Fibroblast of gingiva (primary cell): ENCODE measurements at places on chromosomes 4 and X.

DNA sequence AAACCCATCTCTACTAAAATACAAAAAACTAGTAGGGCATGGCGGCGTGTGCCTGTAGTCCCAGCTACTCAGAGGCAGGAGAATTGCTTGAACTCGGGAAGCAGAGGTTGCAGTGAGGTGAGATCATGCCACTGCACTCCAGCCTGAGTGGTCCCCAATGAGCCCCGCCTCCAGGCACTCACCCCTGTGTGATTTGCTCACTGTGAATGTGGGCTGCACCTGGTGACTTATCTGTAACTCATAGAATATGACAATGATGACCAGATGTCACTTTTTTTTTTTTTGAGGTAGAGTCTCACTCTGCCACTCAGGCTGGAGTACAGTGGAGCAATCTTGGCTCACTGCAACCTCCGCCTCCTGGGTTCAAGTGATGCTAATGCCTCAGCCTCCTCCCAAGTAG, 49.0 kb upstream of the HOPX start:
- no peak for DNase-seq

DNA sequence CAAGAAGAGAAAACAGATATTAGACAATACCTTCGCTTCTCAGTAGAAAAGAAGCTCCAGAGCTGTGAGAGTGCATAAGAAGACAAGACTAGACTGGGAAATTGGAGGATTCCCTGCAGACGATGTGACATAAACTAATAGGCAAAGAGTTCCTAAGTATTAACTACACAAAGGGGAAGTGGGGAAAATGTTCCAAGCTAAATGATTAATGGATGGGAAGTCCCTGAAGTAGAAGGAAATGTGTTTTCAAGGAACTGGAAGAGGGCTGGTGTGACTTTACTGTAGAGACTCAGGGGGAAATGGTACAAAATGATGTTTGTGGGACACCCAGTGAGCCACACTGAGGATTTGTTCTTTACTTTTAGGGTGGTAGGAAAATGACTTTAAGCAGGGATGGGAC, 69.7 kb upstream of the DCLK2 start:
- no peak for DNase-seq

DNA sequence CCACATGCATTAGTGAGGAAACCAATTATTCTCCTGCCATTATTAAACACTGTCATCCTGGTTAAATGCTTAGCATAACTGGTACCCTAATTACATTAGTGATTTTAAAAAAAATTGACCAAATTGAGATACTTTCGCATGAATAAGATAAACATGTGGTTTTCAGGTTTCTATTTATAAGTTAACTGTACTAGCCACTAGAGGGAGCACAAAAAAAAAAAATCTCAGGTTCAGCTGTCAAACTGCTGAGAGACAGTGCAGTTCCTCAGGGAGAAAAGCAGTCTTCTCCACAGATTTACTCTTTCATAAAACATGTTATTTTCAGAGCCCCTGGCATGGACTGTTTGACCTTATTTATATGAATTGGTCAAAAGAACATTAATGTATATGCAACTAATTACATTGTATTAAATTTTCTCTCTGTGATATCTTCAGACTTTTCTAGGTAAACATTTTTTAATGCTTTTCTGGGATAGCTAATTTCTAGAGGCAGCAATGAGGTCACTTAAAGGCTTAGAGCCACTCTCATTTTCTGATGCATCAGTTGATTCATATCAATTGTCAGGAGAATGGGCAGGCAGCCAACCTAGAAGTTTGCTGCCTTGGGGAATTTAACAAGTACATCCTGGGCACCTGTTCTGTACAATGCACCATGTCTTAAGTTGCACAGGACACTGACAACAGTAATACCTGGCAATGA, 167.5 kb downstream of the CDS1 start:
- peak; percentile 40 for DNase-seq

- DNase-seq: peak; percentile 78
These were observed 70.9 kb upstream of the CBR4 start for GRCh38 chr4:169080981-169081380.

GRCh38 chr4:7356667-7357310, 77.9 kb downstream of the PSAPL1 start:
- DNase-seq: no peak

GRCh38 chr4:3384391-3384770, 57.4 kb upstream of the HGFAC start:
- DNase-seq: no peak

DNA sequence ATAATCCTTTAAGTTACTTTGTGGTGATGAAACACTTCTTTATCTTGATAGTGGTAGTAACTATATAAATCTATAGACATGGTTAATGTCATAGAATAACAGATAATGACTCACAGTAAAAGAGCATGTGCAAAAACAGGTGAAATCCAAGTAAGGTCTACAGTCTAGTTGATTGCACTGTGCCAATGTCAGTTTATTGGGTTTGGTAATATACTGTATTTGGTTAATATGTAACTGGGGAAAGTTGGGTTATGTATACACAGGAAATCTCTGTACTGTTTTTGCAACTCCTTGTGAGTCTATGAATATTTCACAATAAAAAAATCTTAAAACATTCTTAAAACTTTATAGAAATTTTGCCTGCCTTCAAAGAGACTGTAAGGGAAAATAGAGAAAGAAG, 1067.6 kb upstream of the FTHL17 start:
- no peak for DNase-seq

DNA sequence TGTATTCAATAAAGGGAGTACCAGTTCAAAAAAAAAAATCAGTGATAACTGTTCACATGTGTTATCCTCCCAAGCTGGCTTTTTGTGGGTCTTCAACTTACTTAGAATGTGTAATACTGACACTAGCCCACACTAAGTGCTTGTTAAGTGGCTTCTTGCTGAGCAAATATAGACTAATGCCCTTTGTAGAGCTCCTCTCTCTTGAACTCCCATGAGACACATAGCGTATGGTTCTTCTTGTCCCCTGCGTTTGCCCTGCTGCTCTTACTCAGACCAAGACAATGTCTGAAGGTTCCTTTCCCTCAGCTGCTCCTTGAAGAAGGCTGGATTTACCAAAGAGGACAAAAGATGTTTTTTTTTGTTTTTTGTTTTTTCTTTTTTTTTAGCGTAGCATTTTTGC, 110.9 kb downstream of the FRAS1 start:
- DNase-seq: no peak

GRCh38 chr4:147052361-147052760, 106.7 kb upstream of the TTC29 start:
- no peak for DNase-seq

DNA sequence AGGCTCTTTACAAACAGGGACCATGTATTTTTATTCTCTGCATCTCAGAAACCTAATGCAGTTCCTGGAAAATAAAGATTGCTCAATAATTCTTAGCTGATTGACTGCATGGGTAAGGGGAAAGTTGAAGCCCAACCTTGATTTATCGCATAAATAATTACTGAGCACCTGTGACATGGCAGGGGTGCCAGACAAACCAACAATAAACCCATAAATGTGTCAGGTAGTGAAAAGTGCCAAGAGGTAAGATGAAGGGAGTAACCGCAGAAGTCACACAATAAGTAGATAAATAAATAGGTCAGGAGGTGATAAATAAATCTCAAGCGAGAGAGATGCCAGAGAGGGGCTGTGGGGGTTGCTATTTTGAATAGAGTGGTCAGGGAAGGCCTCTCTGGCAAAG, 20.1 kb upstream of the AP1S2 start:
- DNase-seq: no peak

DNA sequence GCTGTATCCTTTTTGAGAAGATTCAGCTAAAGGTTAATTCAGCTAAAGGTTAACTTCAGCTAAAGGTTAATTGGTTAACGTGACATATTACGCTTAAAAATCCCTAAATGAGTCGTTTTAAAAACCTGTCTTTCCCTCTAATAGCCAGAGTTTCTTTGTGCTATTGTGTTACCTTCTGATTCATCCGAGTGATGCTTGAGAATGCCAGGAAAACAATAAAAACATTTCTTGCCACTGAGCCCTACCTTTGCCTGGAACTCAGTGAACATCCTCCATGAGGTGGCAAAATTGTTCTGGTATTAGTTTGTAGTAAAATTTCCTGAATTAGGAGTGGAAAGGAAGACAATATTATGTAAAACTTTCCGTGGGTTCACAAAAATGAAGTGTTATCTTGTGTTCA, 13.7 kb upstream of the TMPRSS11E start:
- DNase-seq: no peak

DNA sequence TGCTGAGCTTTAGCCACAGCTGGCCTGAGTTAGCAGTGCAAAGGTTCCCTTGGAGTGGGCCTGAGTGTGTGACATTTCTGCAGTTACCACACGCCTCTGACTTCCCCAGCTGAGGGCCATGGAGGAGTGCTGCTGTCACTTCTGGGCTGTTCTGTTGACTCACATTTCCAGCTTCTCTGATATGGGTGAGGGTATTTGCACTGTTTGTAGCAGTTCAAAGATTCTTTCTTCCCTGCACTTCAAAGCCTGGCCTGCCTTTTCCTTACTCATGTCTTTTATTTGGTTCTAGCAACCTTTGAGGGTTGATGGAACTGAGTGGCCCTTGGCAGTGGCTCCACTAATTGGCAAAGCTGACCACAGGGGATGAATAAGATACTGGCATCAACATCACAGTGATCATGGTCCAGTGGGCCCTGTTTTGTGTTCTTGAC, 26.4 kb upstream of the SCML1 start:
- peak; percentile 35 for DNase-seq

DNA sequence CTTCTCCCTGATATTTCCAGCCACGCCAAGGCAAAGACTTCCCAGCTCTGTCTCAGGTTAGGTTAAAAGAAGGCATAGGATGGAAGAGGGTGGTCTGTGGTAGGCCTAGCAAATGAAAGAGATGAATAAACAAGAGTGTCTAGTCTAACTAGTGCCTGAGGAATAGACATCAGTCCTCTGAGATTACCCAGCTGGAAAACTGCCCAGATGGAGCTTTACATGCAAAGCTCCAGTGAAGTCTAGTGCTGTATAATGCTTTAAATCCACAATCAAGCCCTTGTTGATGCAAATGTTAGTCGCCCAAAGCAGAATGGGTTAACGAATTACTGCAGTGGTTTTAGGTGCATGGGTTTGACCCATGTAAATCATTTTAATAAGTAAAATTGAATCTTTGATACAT, 24.8 kb upstream of the GUCY1B1 start:
- peak; percentile 12 for DNase-seq

- DNase-seq: no peak
These were observed 229.1 kb upstream of the FAT1 start for GRCh38 chr4:186952709-186953108.

DNA sequence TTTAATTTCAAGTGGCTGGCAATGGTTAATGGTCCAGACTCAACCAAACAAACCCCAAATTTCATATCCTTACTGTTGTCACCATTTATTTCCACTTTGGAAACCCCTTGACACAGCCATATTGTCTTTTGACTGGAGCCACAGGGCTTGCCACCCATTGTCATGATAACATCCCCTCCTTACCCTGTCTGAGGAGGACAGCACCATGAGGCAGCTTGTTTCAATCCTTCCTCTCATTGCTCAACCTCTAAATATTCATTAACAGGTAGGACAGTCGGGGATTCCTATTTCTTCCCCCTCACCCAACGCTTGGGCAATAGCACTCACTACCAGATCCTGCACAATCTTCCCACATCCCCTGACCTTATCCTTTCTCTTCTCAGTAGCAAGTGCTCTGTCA, 92.1 kb downstream of the CEP135 start:
- no peak for DNase-seq

DNA sequence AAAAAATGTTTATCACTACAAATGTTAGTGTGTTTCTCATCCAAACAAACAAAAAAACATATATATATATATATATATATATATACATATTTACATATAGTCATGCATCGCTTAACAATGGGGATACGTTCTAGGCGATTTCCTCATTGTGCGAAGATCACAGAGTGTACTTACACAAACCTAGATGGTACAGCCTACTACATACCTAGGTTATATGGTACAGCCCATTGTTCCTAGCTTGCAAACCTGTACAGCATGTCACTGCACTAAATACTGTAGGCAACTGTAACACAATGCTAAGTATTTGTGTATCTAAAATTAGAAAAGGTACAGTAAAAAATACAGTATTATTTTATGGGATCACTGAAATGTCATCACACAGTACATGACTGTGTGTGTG, 16.4 kb upstream of the TMSB4X start:
- no peak for DNase-seq

GRCh38 chr4:111954550-111954949, 190.7 kb upstream of the FAM241A start:
- no peak for DNase-seq

GRCh38 chr4:102560571-102561341, 59.6 kb downstream of the NFKB1 start:
- DNase-seq: peak; percentile 26

DNA sequence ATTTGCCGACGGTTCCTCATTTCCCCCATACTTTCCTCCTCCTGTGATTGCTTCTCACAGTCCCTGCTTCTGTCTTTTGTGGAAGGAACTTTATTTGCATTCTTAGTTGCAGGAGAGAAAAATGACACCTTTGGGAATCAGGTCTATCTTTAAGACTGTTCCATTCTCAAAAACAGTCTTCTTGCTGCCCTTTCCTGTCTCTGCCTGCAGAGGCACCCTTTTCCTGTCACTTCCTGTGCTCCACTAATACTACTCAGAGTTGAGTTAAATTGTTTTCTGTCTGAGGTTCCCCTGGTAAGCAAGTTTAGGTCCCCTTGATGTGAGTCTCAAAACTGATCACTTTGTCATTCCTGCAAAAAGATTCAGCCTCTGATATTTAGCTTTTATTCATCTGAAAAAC, 208.8 kb upstream of the CLNK start:
- DNase-seq: no peak

GRCh38 chrX:39931529-39932282, 166.1 kb downstream of the BCOR start:
- peak; percentile 50 for DNase-seq

DNA sequence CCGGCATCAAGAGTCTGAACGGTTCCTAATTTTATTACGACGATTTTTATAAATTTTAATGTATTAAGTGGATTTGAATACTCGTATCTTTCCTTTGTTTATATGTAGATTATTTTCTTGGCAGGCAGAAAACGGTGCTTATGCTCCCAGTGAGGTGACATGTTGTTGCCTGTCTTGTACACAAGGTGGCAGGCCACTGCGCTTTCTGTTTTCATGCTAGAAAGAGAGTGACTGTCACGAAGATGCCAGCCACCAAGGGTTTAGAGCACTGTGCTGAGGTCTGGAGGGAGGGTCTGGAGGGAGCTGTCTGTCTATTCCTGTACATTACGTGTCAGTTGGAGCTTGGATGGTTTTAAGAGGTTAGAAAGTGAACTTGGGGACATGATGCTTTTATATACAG, 87.7 kb downstream of the SHROOM2 start:
- peak; percentile 7 for DNase-seq
